ENCODE measurements at places on chromosomes 6 and 20. TPM values are rescaled to one million over a fixed set of nuclear protein-coding genes. Genes with fewer than 3 reads are reported as not detected.

Gene PSORS1C1
- total RNA-seq, result not detected

Gene CST8
- not detected for total RNA-seq

Gene PSORS1C2
- total RNA-seq, result not detected

Gene CPNE5
- total RNA-seq, result 0.19 TPM

Gene TNFRSF21
- 0.92 TPM for total RNA-seq

DNA sequence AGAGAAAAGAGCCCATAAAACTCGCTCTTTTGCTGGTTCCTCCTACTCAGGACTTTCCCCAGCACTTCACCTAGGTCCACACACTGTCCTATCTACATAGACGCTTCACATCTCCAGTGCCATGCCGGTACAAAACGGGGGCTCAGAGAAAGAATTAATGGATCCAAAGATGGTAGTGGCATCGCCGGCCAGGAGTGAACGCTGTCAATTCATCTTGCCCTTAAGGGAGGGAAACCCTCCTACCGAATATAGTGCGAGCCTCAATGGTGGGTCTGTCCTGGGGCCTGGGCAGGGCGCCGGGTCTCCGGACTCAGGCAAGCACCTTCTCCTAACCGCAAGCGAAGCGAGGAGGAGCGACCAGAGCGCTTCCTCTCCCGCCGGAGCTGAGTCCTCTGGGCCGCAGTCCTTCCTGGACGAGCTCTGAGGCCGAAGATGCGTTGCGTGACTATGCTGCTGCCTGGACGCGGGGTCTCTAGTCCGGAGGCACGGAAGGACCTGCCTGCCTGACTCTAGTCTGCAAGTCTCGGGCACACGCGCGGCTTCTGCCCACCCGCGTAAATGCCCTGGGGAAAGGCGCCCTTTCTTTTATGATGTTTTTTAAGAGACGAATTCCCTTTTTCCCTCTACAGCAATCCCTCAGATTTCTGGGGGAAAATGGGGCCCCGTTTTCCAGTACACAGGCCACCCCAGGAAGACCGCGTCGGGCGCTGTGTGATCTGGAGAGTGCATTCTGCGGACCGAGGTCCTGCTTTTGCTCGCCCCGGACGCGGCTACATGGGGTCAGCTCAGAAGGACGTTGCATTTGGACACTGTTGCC lies 100.1 kb upstream of the PRDM1 start:
- H3K4me1 ChIP-seq, result peaks cover 27% of the 10 kb centered on the region
- H3K27ac ChIP-seq, result no peak overlapping the region
- H3K36me3 ChIP-seq, result no peaks in the 10 kb centered on the region

- DNase-seq, result no peak
- H3K36me3 ChIP-seq, result no peaks in the 10 kb centered on the region
- H3K4me1 ChIP-seq, result no peaks in the 10 kb centered on the region
- H3K27me3 ChIP-seq, result peaks cover 28% of the 10 kb centered on the region
- no peak overlapping the region for H3K4me3 ChIP-seq
These were observed 800 bp upstream of the GRIK2 start for GRCh38 chr6:101392586-101393230.

GRCh38 chr6:48255094-48255493 lies 144.1 kb upstream of the PTCHD4 start:
- H3K4me3 ChIP-seq, result no peak overlapping the region
- H3K4me1 ChIP-seq, result no peaks in the 10 kb centered on the region
- H3K27me3 ChIP-seq, result no peaks in the 10 kb centered on the region
- no peak for DNase-seq
- H3K36me3 ChIP-seq, result no peaks in the 10 kb centered on the region

DNA sequence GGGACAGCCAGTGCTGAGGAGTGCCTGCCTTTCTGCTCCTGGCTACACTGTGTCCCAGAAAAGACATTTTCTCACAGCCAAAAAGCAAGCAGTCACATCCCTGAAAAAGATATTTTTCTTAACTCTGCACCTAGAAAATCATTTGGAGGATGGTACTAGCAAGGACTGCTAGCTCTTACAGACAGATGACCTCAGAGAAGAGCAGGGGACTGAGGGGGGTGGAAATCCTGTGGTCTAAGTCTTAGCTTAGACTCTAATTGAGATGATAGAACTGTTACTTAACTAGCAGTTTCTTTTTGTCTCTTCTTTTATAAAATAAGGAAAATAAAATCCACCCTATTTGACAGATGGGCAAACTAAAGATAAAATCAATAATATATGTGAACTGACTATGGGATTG lies 152.8 kb downstream of the TMEM200A start:
- no peaks in the 10 kb centered on the region for H3K27me3 ChIP-seq
- no peak overlapping the region for H3K27ac ChIP-seq
- H3K36me3 ChIP-seq, result no peaks in the 10 kb centered on the region
- peaks cover 10% of the 10 kb centered on the region for H3K4me1 ChIP-seq

- no peak overlapping the region for H3K4me3 ChIP-seq
- peaks cover 13% of the 10 kb centered on the region for H3K36me3 ChIP-seq
- no peak for DNase-seq
- peaks cover 17% of the 10 kb centered on the region for H3K4me1 ChIP-seq
These were observed 22.6 kb upstream of the CHMP4B start for GRCh38 chr20:33788351-33789049.

DNA sequence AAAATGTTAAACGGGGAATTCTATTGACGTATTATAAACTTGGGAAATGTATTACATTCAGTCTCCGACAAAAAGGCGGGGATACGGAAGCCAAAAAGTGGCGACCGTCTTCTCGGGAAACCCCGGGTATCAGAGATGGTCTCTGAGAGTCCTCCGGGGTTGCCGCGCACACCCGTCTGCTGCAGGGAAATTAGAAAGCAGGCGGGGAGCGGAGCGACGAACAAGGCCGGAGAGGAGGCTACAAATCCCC lies 1.5 kb downstream of the SALL4 start:
- H3K4me3 ChIP-seq, result peak overlapping the region; percentile 24
- no peak for DNase-seq
- H3K4me1 ChIP-seq, result peaks cover 15% of the 10 kb centered on the region
- H3K36me3 ChIP-seq, result no peaks in the 10 kb centered on the region
- no peak overlapping the region for H3K27ac ChIP-seq

GRCh38 chr20:33554914-33555420 lies 65.1 kb downstream of the CBFA2T2 start:
- peak overlapping the region; percentile 81 for H3K27ac ChIP-seq
- peak overlapping the region; percentile 28 for H3K4me3 ChIP-seq
- H3K27me3 ChIP-seq, result no peaks in the 10 kb centered on the region
- peaks cover 3% of the 10 kb centered on the region for H3K36me3 ChIP-seq
- H3K4me1 ChIP-seq, result peaks cover 17% of the 10 kb centered on the region

- DNase-seq, result peak; percentile 26
- no peak overlapping the region for H3K27ac ChIP-seq
- H3K4me3 ChIP-seq, result no peak overlapping the region
- H3K36me3 ChIP-seq, result peaks cover 30% of the 10 kb centered on the region
These were observed 6.1 kb downstream of the NFATC2 start for GRCh38 chr20:51536116-51537069.

- no peaks in the 10 kb centered on the region for H3K36me3 ChIP-seq
- H3K4me3 ChIP-seq, result no peak overlapping the region
- H3K27ac ChIP-seq, result no peak overlapping the region
- H3K4me1 ChIP-seq, result no peaks in the 10 kb centered on the region
These were observed 505.7 kb downstream of the CDKAL1 start for GRCh38 chr6:21039926-21040325.

- peaks cover 20% of the 10 kb centered on the region for H3K4me1 ChIP-seq
- H3K36me3 ChIP-seq, result peaks cover 56% of the 10 kb centered on the region
- no peak for DNase-seq
- no peaks in the 10 kb centered on the region for H3K27me3 ChIP-seq
These were observed 17.8 kb downstream of the SS18L1 start for GRCh38 chr20:62161347-62161746.

GRCh38 chr20:38073307-38074071 lies 39.9 kb downstream of the RPRD1B start:
- no peak overlapping the region for H3K4me3 ChIP-seq
- H3K4me1 ChIP-seq, result peaks cover 3% of the 10 kb centered on the region
- no peak for DNase-seq
- peaks cover 55% of the 10 kb centered on the region for H3K36me3 ChIP-seq
- no peak overlapping the region for H3K27ac ChIP-seq
- no peaks in the 10 kb centered on the region for H3K27me3 ChIP-seq

DNA sequence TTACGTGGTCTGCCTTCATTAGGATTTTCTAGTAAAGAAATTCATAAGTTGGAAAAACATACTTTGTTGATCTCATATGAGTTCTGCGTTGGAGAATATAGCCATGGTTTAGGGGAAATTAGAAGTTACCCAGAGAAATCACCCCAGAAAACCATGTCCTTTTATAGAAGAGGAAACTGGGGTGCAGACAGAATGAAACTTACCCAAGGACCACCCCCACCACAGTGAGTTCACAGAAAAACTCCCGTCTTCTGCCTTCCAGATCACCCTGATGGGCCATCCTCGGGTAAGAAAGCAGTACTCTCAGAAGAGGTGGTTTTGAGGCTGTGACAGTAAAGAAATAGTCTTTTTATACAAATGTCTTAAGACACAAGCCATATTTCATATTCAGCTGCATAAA lies 25.1 kb upstream of the MAFB start:
- peaks cover 9% of the 10 kb centered on the region for H3K27me3 ChIP-seq
- no peak overlapping the region for H3K27ac ChIP-seq
- no peak for DNase-seq
- no peaks in the 10 kb centered on the region for H3K4me1 ChIP-seq
- H3K4me3 ChIP-seq, result no peak overlapping the region

DNA sequence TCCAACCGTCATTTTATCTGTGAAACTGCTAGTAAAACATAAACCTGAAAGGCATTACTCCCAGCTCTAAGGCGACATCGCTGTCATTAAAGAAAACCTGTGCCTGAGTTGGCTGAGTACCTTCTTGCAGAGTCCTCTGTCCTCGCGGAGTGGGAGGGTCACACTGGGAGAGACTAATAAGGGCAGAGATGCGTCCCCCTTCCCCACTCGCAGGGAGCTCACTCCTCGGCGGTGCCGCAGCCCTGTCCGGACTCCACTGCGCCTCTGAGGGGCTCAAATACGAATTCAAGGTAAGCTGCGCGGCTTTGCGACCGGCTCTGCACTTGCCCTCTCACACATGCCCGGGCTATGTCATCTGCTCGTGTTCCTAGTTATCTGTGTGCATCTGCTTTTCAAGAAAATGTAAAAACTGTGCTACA lies at the start of gene COL19A1:
TSS of gene COL19A1 (plus strand) at position 206 of the 419 bp plus-strand sequence. CDS start 13,012 bp downstream, outside the sequence.
- DNase-seq, result no peak
- no peaks in the 10 kb centered on the region for H3K27me3 ChIP-seq
- no peaks in the 10 kb centered on the region for H3K36me3 ChIP-seq
- no peak within 1 kb of the TSS for H3K27ac ChIP-seq
- H3K4me1 ChIP-seq, result peaks cover 13% of the 10 kb centered on the region

GRCh38 chr6:87494761-87495422 lies 22.1 kb downstream of the SLC35A1 start:
- no peaks in the 10 kb centered on the region for H3K4me1 ChIP-seq
- no peak overlapping the region for H3K4me3 ChIP-seq
- no peaks in the 10 kb centered on the region for H3K27me3 ChIP-seq
- no peak overlapping the region for H3K27ac ChIP-seq

DNA sequence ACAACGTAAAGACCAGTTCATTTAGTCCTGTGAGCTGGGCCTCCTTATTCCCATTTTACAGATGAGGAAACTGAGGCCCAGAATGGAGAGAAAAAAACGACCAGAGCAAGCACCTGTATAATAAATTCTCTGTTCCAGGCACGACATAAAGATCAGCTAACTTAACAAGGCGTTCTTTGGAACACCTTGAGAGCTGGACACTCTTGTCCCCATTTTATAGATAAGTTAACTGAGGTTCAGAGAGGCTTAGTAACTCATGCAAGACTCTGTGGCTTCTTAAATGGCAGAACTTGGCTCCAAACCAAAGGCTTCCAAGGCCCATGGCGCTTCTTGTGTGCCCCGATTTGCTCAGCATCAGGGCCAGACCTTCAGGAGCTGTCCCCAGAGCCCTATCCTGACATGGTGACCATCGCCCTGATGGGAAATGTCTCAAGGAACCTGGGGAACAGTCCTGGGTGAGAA lies 142.1 kb downstream of the VEGFA start:
- H3K4me3 ChIP-seq, result no peak overlapping the region
- no peaks in the 10 kb centered on the region for H3K36me3 ChIP-seq
- no peak overlapping the region for H3K27ac ChIP-seq
- no peaks in the 10 kb centered on the region for H3K4me1 ChIP-seq
- DNase-seq, result no peak
- H3K27me3 ChIP-seq, result no peaks in the 10 kb centered on the region

DNA sequence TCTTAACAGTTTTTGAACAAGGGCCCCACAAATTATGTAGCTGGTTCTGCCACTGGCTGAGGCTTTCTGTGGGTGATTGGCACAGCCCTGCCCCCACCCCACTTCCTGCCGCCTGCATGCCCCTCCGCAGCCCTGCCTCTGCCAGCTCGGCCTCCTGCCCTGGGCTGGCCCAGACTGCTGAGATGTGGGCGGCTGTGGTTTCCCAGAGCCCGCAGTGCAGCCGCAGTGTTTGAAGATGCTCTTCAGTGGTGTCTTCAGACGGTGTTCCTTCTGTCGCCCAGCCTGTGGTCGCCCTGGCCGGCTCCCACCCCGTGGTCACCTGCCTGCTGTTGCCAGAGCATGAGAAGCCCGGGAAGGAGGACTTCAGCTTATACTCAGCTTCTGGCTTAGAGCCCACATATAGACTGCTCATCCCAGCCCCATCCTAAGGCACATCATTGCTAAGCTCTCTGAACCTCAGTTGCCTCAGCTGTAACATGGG lies 154.3 kb downstream of the VEGFA start:
- DNase-seq, result no peak
- H3K27me3 ChIP-seq, result no peaks in the 10 kb centered on the region
- H3K36me3 ChIP-seq, result no peaks in the 10 kb centered on the region
- H3K27ac ChIP-seq, result no peak overlapping the region

GRCh38 chr6:960356-960755 lies 267.4 kb upstream of the EXOC2 start:
- no peak for DNase-seq
- H3K27ac ChIP-seq, result no peak overlapping the region
- H3K36me3 ChIP-seq, result no peaks in the 10 kb centered on the region
- peaks cover 3% of the 10 kb centered on the region for H3K27me3 ChIP-seq

Data from CD4-positive, alpha-beta T cell (primary cell).